ENCODE measurements at places on chromosomes 1 and 21.

DNA sequence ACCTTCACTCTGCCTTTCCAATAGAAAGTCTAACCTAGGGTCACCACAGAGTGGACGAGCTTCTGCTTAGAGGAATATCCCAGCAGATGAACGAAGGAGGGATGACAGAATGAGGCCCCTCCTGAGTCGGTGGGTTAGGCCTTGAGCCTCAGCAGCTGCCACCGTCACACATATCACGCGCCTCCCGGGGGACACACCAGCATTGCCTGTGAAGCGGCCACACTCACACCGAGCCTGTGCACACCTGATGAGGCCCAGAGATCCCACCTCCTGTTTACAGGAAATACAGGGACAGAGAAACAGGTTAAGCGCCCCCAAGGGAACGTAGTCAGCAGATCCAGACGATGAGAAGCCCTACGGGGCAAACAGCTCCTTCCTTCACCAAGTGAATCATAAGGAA is 25.1 kb upstream of the LRRC47 start:
- peak; percentile 77 for DNase-seq

DNA sequence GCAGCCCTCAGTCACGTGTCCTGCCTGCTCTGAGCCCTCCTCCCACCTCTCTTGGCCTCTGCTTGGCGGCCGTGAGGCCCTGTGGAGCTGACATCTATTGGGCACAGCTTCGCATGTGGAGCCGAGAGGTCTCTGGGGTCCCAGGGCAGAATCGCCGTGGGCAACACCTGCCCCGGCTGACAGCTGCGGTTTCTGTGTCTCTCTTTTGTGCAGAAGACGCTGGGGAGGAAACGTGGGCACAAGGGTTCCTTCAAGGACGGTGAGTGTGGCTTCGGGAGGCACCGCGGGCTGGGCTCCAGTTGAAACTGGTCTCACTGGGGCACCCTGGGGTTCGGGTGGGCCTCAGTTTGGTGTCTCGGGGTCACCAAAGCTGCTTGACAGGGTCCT is 11.5 kb downstream of the ARHGEF16 start:
- DNase-seq, result no peak

GRCh38 chr1:235465066-235465465 is 39.2 kb downstream of the B3GALNT2 start:
- DNase-seq, result no peak

GRCh38 chr21:32312976-32313375 is 14.3 kb downstream of the MRAP start:
- DNase-seq, result no peak

DNA sequence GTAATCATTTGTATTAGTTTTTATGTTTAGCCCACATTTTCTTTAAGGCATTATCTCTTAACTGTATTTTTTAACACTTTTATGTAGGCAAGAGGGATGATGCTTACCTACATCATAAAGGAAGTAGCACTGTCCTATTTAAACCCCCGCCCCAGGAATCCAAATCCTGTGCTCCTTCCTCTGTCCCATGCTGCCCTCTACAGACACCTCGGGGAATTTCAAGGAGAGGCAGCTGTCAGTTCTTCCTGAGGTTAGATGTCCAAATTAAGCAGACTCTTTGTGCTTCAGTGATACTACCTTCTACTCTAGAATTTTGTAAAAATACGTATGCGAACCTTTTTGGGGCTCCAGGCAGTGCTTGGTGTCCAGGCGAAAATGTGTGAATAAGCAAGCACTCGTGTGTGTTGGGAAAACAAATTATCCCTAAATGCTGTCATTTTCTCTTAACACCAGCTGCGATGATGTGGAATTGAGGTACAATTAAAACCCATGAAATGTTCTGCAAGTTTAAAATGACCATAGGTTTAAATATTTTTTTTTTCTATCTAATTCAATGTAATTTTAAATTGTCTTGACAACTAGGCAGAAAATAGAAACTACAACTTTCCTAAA is 19.2 kb downstream of the CRCT1 start:
- DNase-seq, result peak; percentile 52

GRCh38 chr1:225746361-225747179 is 31.1 kb upstream of the SRP9 start:
- DNase-seq, result no peak

- no peak for DNase-seq
Measured at GRCh38 chr1:28971980-28972771, 57.8 kb downstream of the EPB41 start.

DNA sequence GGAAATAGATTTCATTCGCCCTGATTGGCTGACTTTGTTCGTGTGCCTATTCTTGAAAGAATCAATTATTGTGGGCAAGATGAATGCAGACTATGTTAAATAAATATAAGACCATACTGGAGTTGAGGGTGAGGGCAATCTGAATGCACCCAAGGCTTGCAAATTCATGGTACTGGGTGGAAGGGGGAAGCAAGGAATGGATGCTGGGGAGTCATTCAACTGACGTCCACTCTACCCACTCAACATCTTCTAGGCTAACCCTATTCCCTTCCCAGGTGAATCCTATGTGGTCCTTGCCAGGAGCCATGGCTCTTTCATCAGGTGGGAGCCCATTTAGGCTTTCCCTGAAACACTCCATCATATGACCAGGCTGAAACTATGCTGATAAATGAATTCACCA is 5.7 kb upstream of the CYP4B1 start:
- no peak for DNase-seq

GRCh38 chr1:211606332-211606913 is 27.5 kb upstream of the SLC30A1 start:
- DNase-seq, result no peak

DNA sequence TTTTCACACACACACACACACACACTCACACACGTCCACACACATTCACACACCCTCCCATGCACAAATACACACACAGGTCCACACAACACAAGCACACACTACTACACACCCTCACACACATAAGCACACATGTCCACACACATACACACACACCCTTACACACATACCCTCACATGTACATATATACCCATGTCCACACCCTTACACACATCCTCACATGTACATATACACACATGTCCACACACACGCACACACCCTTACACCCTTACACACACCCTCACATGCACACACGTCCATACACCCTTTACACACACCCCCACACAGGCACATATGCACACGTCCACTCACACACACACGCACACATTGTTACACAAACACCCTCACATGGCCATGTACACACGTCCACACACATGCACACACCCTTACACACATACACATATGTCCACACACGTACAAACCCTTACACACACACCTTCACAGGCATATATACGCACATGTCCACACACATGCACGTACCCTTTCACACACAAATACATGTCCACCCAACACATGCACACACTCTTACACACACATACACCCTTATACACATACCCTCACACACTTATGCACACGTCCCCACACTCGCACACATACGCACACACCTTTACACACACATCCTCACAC is 50.7 kb downstream of the RGS7 start:
- DNase-seq, result no peak

DNA sequence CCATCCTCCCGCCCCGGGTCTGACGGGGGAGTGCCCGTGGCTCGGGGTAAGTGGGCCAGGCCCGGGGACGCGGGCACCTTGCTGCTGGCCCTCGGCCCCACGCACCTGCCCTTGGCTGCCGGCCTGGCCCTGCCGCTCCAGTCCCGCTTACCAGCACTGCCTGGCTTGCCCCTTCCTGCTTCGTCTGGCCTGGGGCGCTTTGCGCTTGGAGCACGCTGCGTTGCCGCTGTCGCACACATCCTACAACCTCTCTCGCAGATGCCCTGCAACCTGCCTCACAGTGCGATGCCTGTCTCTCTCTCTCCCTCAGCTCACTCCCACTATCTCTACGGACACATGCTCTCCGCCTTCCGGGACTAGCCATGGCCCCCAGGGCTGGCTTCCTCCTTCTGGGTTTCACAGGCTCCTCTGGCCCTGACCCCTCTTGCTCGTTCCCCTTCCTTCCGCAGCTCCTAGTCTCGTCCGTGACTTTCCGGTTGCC is 9.7 kb downstream of the MYOG start:
- no peak for DNase-seq

- peak; percentile 5 for DNase-seq
Measured at GRCh38 chr1:59699227-59699847, 115.4 kb upstream of the HOOK1 start.

- DNase-seq, result no peak
Measured at GRCh38 chr1:12345350-12346217, 115.8 kb downstream of the VPS13D start.

- peak; percentile 12 for DNase-seq
Measured at GRCh38 chr1:31934706-31935629, 3.2 kb downstream of the PTP4A2 start.

- no peak for DNase-seq
Measured at GRCh38 chr1:203615061-203615581, 11.5 kb upstream of the ATP2B4 start.

DNA sequence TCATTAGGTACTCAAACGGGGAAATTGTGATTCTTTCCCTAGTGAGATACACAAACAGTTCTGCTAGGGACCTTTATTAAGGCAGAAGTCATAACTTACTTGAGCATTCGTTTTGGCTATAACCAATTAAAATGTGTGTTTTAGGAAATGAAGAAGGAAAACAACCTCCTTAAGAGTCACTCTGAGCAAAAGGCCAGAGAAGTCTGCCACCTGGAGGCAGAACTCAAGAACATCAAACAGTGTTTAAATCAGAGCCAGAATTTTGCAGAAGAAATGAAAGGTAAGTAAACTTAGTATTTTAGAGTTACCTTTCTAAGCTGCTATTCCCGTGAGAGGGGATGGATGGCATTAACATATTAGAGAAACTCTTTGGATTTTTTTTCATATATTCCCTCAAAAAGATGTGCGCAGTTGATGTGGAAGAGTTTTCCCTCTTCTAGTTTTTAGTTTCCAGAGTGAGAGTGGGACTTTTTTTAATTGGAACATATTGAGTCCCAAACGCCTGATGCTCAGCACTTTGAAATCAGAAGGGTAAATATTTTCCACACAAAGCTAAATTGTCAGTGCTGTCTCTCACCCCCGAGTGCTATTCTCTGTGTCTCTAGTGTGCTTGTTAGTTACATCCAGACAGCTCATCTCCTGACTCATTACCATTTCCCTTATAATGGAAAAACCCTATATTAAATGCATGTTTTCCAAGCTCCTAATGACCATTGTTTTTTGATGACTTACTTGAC is 34.9 kb downstream of the CENPF start:
- peak; percentile 11 for DNase-seq

GRCh38 chr1:18041102-18041501 is 66.5 kb upstream of the IGSF21 start:
- DNase-seq, result no peak

GRCh38 chr1:102097451-102097850 is 100.7 kb upstream of the OLFM3 start:
- DNase-seq, result peak; percentile 5

- no peak for DNase-seq
Measured at GRCh38 chr21:36636016-36636415, 62.9 kb upstream of the SIM2 start.

GRCh38 chr1:65434255-65434654 is 13.8 kb downstream of the LEPR start:
- no peak for DNase-seq

- DNase-seq, result no peak
Measured at GRCh38 chr1:209493559-209493958, 90.0 kb upstream of the CAMK1G start.

Data from NCI-H526 (cell line).